ENCODE measurements at places on chromosomes 6 and 20.

DNA sequence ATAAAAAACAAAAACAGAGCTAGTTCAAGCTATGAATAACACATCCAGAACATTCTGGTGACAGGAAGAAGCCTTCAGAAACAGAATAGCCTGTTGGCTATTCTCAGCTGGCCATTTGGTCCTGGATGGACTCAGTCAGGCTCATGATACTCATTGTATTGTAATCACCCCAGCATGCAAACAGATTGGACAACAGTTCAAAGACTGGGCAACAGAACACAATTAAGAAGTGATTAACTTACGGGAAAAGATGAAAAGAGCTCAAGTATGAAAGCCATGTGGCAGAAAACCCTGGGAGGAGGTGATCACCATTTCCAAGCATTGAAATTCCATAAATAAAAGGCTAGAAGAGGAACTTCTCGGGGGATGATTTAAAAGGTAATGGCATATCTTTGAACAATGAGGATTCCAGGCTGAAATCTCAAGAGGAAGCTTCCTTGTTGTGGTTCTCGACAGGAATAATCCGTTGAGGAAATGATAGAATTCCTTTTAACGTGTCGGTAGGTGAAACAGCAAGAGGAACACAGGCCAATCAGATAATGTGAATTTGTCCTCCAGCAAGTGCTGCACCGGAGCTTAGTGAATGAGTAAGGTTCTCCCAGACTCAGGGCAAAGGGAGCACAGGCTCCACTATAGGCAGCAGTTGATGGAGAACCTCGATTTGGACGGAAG lies 172.4 kb downstream of the BCAS1 start:
- DNase-seq, result no peak

DNA sequence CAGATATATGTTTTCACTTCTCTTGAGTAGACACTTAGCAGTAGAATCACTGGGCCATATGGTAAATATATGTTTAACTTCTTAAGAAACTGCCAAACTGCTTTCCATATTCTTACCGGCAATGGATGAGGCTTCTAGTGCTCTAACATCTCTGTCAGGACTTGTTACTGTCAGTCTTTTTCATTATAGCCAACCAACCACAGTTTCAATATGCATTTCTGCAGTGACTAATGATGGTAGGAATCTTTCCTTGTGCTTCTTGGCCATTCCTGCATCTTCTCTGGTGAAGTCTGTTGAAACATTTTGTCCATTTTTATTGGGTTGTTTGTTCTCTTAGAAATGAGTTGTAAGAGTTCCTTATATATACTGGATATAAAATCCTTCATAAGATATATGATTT lies 66.0 kb upstream of the SYNDIG1 start:
- DNase-seq, result no peak

DNA sequence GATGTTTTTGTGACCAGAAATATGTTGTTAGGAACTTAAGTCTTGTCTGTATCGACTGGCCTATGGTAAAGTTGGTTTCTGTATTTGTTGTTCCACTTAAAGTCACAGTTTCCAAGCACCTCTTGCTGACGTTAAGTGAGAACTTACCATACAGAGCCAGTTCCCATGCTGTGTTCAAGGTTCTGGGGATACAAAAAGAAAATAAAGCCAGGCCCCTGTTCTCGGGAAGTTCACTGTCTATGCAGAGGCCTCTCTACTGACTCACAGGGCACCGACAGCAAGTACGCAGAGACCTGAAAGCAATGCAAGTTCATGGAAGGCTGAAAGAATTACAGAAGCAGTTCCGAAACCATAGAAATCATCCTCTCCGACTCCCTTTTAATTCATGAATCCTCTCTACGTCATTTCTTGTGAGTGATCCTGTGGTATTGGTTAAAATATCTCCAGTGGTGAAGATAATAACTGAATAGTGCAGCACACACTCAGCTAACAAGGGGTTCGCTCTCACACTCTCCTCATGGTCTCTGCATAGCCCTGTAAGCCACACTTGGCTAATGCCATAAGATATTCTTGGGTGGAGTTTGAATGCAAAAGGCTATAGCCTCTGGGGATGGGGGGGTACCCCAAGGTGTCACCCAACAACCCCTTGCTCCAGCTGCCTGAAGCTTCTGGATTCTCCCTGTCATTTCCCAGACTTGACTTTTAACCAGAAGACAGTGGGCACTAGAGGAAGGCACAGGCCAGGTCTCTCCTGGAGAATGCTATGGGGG lies 91.2 kb upstream of the EXOC2 start:
- no peak for DNase-seq

GRCh38 chr6:79756496-79756895 lies 125.4 kb downstream of the SH3BGRL2 start:
- no peak for DNase-seq

GRCh38 chr20:58072695-58073671 lies 155.5 kb downstream of the ANKRD60 start:
- no peak for DNase-seq

DNA sequence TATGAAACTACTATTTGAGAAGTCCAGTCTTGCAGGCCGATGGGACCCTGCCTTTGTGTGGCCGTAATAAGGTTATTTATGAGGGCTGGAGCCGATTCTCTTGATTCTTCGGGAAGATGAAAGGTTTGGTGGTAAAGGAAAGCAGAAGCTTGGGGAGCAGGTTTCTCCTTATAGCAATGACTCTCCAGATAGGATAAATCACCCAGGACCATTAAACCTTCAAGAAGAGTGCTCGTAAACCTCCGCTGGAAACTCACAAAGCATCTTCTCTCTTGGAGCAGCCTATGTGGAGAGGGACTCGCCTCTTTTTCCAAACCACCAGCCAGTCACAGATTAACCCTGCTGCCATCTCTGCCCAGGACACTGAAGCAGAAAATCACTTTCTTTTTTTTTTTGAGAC lies 69.6 kb upstream of the SALL4 start:
- DNase-seq, result no peak

DNA sequence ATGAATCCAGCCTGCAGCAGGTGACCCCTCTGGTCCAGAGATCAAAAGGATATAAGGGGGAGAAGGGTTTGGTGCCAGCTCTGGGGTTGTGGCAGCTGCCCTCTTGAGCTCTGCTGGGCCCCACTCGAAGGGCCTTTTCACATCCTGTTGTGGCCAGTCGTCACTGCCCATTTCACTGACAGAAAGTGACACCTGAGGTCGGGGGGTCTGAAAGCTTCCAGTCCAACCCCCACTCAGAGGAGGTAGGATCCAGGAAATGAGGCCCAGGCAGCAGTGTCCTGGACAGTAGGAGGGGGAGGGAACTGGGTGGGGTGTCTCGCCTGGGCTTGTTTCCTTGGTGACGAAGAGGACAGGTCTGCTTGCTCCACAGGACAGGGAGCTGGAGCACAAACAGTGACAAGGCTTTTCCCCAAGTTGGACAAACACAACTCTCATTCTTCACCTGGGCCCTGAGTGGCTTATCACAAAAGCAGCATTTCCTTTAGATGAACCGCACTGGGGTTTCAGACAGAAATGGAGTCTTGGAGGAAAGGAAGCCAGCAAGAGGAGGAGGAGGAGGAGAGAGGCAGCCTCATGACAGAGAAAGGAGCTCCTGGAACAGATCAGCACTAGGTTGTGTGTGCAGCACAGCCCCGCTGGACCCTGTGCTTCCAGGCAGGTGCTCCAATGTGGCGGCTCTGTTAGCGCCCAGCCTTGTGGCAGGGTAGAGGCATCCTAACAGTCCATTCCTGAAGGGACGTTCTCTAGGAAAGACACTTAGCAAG lies 11.0 kb downstream of the FRS3 start:
- no peak for DNase-seq

DNA sequence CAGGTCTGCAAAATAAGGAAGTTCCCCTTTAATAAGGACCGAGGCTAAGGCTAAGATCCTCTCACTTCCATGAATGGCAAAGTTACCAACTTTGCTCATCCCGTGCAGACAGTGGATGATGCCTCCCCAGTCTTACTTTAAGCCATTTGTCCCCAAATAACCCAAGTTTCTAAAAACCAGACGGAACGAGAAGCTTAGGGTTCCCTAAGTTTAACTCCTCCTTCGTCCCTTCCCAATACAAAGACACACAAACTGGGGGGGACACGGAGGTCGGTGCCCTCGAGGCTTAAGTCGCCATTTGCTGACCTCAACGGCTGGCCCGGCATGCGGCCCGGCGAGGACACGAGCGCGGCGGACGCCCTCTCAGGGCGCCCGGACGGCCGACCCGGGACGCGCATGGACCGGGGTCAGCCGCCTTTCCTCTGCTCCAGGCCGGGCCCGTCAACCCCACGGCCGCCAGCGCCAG lies 527 bp downstream of the FBXO30 start:
- no peak for DNase-seq

- DNase-seq, result no peak
Measured at GRCh38 chr20:35604449-35604747, 11.2 kb upstream of the SPAG4 start.

DNA sequence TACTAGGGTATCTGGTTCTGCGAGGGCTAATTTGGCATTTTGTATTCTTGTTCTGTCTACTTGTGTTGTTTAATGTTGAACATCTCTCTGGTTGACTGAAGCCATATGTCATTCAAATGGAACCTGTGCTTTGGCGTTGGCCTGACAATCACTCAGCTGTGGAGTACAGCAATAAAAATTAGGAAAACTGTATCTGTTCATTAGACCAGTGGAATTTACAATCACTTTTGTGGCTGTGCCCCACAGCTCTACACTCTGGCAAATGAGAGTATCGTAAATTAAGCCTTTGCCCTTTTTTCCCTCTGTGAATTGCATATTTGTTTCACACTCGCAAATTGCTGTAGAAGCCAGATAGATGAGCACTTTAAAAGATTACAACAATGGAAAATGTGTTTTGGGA lies 102.0 kb downstream of the ARID1B start:
- no peak for DNase-seq

- no peak for DNase-seq
Measured at GRCh38 chr20:48725555-48725991, 102.2 kb downstream of the PREX1 start.

GRCh38 chr6:105941621-105942412 lies 144.3 kb upstream of the PRDM1 start:
- no peak for DNase-seq

GRCh38 chr6:51526922-51527321 lies 560.5 kb downstream of the PKHD1 start:
- no peak for DNase-seq

- DNase-seq, result no peak
Measured at GRCh38 chr20:37395921-37396415, 50.0 kb downstream of the SRC start.

DNA sequence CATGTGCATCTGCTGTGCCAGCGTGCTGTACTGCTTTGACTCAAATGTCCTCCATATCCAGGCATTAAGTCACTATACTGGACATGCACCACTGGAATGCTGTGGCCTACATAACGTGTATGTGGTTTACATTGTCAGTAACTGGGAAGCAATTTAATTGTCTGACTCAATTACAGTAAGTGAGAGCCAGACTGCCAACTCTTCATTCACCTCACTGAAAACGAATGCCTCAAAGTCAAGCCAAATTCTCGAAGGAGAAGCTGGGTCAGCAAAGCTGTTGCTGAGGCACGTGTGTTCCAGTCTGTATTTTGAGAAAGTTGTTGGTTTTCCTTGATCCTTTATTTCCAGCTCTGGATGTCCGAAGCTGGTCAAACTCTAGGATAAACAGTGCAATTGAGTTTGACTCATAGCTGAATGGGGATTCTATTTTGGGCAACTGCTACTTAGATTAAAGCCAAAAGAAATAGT lies 534.3 kb downstream of the COL12A1 start:
- DNase-seq, result no peak
